ENCODE measurements at places on chromosomes 11 and 22.

GRCh38 chr11:43576320-43576802 is 104.2 kb upstream of the HSD17B12 start:
- DNase-seq = no peak

DNA sequence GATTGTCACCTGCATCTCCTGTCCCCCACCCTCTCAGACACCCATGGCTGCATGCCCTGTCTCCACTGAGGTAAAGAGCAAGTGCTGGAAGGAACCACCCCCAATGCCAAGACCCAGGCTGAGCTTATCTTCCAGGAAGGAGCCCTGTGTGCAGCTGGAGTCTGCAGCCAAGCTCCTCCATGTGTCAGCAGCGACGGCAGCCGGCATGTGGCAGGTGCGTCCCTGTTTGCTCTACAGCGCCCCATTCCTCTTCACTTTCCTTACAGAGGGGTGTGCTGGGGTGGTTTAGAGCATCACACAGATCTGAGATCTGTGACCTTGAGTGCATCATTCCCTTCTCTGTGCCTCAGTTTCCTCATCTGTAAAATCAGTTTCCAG is 7.7 kb upstream of the MN1 start:
- DNase-seq = no peak

DNA sequence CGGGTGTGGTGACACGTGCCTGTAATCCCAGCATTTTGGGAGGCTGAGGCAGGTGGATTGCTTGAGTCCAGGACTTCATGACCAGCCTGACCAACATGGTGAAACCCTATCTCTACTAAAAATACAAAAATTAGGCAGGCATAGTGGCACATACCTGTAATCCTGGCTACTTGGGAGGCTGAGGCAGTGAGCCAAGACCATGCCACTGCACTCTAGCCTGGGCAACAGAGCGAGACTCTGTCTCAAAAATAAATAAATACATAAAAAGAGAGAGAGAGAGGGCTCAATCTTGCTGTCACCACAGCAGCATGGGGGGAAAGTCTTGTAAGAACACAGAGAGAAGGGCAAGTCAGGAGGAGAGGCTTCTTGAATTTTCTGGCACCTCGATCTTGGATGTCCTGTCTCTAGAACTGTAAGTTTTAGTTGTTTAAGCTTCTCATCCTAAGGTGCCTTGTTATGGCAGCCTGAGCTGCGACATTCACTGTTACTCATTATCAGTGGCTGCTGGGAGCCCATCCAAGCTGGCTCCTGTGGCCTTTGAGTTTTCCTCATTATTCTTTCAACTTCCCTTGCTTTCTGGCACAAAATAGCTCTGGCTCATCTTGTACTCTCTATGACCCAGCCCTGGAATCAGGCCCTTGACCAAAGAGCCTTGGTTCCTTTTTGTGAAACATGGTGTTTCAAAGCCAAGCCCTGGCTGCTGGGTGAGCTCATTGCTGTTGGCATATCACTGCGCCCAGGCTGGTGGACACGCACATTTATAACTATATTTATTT is 8.0 kb upstream of the PSMC3 start:
- peak; percentile 90 for DNase-seq

DNA sequence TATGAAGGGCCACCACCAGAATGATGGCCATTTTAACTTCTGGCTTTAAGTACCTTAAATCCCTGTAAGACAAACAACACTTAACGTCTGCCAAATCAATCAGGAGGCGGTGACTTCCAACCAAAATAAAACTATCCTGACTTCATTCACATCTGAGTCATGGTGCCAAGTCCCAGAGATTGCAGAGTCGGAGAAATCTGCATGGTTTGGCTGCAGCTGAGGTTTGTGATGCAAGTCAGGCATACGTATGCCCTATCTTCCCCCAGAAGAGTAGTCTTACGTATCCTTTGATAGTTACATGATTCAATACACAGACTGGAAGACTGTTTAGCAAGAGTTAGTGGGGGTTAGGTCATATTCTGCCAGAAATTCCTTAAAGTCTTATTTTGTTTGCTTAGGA is 1.7 kb upstream of the GAB2 start:
- DNase-seq = peak; percentile 75

DNA sequence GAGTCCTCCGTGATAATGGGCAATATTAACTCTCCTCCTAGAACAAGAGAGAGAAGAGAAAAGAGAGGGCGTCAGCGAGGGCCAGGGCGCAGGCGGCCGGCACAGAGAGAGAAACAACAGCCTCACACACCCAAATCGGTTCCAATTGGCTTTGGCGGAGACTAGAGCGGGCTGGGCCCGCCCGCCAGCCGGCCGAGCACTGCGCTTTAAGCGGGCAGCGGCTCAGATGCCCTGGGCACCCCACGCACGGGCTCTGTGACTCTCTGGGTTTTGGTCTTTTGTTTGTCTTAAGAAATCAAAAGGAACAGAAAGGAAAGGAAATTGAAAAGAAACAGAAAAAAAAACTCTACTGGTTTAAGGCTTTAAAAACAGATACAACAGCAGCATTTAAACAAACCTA is 17.0 kb downstream of the SLC22A12 start:
- peak; percentile 76 for DNase-seq

- DNase-seq = no peak
Measured at GRCh38 chr22:29146771-29147170, 58.9 kb upstream of the EMID1 start.

DNA sequence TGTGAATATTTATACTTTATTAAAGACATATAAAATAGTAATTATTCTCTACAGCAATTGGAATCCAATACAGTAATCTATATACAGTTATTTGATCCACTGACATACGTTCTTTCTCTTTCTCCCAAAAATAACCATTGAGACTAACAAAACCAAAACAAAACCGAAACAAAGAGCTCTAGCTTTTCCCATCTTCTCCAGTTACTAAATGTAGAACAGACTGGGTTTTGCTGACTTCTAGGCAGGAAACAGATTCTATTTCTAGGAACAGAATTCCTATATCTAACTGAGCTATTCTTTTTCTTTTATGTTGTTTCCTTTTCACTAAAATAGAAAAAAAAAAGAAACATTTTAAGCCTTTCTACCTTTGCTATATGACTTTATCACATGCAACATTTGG is 80.1 kb downstream of the PACS1 start:
- DNase-seq = no peak

DNA sequence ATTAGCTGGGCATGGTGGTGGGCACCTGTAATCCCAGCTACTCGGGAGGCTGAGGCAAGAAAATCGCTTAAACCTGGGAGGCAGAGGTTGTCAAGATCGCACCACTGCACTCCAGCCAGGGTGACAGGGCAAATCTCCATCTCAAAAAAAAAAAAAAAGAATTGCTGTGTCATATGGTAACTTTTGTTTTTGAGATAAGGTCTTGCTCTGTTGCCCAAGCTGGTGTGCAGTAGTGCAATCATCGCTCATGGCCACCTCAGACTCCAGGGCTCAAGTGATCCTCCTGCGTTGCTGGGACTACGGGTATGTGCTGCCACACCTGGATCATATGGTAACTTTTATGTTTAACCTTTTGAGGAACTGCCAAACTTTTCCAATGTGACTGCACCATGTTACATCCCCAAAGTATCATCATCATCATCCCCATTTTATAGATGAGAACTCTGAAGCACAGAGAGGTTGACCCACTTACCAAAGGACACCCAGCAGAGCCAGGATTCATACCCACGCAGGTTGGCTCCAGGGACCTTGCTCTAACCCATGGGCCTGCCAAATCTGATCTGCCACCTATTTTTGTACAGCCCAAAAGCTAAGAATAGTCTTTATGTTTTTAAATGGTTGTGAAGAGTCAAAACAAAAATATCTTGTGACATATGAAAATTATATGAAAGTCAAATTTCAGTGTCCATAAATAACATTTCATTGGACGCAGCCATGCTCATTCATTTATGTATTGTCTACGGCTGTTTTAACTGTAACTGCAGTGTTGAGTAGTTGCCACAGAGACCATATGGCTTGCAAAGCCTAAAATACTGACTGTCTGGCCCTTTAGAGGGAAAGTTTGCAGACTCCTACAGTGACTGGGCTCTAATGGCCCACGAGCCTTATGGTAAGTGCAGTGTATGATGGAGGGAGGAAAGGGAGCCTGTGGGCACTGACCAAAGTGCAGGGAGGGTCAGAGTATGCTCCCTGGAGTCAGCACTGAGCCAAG is 45.3 kb downstream of the GDPD5 start:
- no peak for DNase-seq

DNA sequence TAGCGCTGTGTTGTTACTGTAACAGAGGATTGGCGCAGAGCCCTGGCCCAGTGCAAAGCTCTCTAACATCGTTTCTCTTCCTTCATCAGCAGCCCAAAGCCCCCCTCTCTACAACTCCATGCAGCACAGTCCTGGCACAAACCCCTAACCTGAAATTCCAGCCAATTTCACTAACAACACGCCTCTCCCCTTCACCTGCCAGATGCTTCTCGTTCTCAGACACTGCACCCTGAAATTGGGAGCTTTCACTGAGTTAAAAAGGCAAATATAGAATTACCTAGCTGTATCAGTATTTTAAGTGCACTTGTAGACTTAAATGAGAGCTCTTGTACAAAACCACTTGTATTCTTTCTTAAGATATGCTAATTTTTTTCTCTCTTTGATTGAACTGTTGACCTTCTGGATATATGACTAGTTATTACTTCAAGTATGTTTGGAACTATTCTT is 16.3 kb downstream of the GRAP2 start:
- no peak for DNase-seq

- peak; percentile 79 for DNase-seq
Measured at GRCh38 chr22:45537734-45538181, 35.1 kb downstream of the FBLN1 start.

- no peak for DNase-seq
Measured at GRCh38 chr11:100910808-100911207, 218.8 kb downstream of the PGR start.

GRCh38 chr11:46100670-46101069 is 20.6 kb downstream of the PHF21A start:
- DNase-seq = no peak

- DNase-seq = no peak
Measured at GRCh38 chr22:17783773-17784480, 9.7 kb upstream of the BID start.

- no peak for DNase-seq
Measured at GRCh38 chr11:79467761-79468160, 26.9 kb upstream of the TENM4 start.

DNA sequence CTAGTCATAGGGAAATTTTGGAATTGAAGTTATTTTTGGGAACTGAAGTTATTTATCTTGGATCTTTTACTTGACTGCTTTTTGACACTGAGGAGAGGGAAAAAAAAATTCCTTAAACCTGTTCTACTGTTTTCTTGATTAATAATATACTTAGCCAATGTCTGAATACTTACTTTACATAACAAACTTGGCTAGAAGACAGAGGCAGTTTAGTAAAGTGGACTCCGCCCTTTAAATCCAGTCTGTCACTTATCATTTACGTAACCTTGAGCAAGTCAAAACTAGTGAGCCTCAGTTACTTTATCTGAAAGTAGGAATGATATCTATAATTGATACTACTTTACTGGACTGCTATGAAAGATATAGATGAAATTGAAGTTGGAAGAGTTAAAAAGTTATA is 19.5 kb downstream of the CTSC start:
- DNase-seq = no peak

- no peak for DNase-seq
Measured at GRCh38 chr22:42752230-42752746, 31.6 kb upstream of the A4GALT start.

Data from AG08395 (cell line).